Hematopoietic multipotent progenitor cell treated with erythropoietin and hydrocortisone succinate and interleukin-3 and kit ligand, for 17 days (in vitro differentiated cells): ENCODE measurements at places on chromosomes 2 and 18.

DNA sequence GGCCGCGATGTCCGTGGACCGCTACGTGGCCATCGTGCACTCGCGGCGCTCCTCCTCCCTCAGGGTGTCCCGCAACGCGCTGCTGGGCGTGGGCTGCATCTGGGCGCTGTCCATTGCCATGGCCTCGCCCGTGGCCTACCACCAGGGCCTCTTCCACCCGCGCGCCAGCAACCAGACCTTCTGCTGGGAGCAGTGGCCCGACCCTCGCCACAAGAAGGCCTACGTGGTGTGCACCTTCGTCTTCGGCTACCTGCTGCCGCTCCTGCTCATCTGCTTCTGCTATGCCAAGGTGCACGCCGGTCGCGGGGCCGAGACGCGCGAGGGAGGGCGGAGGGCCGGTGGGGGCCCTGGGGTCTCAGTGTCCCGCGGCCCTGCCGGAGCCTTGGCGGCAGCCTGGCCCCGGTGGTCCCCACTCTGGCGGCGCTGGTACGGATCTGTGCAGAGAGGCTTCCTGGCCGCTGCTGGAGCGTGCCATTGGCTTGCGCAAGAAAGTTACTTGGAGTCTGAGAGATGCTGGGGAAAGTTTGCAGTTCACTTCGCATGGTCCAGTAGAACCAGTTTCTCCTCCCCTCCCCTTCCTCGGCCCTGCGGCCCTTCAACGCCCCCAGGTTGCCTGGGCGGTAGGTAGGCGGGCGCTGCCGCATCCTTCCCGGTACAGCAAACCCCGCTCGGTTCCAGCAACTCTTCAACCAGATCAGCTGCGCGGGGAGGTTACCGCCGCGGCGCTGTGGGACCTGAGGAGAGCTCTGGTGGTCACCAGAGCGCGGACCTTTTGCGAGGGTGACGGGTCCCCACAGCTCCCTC is 1.5 kb downstream of the GALR1 start:
- no peak for DNase-seq

DNA sequence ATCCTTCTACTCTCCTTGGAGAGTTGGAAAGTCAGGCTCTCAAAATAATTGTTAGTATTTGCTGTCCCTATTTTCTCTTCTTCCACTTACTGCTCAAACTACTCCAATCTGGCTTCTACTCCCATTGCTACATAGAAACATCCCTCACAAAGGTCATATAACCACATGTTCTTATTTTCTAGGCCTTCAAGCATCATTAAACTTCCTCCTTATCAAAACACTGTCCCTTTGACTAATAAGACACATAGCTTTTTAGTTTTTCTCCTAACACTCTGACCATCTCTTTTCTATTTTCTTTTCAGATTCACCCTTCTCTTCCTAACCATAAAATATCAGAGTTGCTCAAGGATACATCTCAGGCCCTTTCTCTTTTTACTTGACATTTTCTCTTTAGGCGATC is 148.3 kb downstream of the MBD2 start:
- DNase-seq: no peak

- DNase-seq: no peak
Observed at GRCh38 chr2:15116830-15117229, 444.3 kb downstream of the NBAS start.

GRCh38 chr18:7000484-7001096 is 117.0 kb downstream of the LAMA1 start:
- DNase-seq: no peak
